Stimulated activated CD4-positive, alpha-beta T cell treated with anti-CD3 and anti-CD28 coated beads, Interleukin-1b, Interleukin-23, amount 100 ng/mL, for 1 hour (primary cell): ENCODE measurements at places on chromosomes 16 and 17.
A peak's percentile ranks its signal among the peaks of the same experiment; 100 is the strongest.

DNA sequence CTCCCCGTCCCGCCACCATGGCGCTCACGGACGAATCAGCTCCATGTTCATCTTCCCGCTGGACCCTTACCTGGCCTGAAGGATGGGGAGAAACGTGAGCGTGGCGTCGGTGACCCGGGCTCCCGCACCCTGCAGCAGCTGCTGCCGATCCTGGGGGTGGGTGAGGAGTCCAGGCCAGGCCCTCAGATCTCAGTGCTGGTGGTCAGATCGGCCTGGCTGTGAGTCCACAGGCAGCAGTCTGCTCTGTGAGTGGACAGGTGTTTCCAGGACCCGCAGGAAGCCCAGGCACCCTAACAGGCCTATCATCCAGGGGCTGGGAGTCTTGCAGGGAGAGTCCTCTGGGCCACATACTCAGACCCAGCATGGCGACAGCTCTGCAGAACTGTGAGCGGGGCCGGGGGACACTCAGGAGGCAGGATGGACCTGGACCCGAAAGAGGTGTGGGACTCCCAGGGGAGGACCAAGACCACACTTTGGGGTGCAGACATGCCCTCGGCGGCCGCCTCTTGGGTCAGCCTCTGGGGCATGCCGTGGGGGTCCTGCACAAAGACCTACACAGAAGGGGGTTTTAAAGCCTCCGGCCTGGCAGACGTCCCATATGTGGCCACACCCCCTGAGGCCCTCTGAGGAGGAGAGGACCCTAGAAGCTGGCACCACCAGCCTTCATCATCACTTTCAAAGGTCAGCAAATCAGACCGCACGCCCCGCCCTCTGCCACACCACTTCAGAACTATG is 27.2 kb upstream of the ZNF469 start:
- DNase-seq, result no peak

GRCh38 chr16:10737068-10737625 is 6.5 kb upstream of the NUBP1 start:
- DNase-seq, result peak; percentile 37

DNA sequence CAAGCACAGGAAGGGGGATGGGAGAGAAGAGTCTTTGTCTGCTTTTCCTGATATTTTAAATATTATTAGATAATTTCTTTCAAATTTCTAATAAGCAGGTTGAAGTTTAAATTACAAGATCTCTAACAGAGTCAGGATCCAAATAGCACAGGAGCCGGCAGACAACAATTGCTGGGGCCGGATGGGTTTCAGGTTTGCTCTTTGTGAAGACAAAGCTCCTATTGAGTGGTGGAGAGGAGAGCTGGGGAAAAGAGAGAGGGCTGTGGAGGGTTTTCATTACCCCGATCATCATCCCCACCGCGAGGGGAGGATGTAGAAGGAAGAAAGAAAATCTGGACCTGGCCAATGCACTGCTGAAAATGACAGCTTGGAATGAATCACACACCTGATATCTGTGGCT is 197.3 kb downstream of the SOX9 start:
- DNase-seq, result no peak

DNA sequence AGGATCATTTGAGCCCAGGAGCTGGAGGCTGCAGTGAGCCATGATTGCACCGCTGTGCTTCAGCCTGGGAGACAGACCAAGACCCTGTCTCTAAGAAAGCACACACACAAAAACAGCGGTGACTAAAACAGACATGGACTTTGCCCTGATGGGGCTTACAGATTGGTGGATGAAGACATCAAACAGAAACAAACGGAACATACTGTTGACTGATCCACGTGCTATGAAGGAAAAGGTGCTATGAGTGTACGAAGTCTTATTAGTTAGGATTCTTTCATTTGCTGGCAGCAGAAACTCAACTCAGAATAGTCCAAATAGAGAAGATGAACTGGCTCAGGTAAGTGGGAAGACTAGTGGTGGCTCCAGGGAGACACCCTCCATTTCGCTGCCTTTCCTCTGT is 309.8 kb upstream of the N4BP1 start:
- DNase-seq, result no peak

DNA sequence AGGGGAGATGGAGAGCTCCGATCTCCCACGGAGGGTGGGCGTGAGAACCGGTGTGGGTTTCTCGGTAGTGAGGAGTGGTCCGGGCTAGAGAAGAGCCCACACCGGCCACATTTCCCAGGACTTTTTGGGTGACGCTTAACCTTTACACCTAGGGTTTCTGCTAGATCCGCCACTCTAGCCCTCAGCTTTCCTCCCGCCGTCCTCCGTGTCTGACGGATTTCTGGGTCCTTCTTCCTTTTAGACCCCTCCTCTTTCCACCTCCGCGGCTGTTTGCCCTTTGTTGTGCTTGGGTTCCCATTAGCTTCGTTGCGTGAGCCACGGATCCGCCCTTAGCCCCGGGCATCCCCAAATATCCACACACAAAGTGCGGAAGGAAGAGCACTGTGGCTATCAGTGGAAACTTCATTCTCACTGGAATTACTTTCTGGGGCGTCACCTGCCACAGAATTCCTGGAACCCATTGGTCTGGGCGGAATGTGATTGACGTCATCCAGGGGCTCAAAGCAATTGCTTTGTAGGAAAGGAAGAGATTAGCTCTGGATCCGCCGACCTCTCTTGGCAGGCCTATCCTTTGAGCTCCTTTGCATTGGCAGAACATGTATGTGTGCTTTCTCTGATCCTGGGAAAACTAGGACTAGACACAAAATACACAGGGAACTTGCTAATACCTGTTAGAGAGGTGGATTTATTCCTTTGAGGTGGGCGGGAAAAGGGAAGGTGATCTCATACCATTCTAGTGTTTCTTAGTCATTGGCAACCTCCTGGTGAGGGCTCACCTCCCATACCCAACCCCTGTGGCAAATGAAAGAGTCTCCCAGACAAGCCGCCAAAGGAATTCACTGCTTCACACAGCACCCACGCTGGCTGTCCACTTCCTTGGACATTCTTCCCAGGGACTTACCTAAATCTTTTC is 654 bp downstream of the TNFAIP1 start:
- DNase-seq, result no peak

- DNase-seq, result no peak
Observed at GRCh38 chr16:2009164-2009711, 383 bp downstream of the ZNF598 start.

- no peak for DNase-seq
Observed at GRCh38 chr17:15307710-15308111, 33.7 kb downstream of the TEKT3 start.

DNA sequence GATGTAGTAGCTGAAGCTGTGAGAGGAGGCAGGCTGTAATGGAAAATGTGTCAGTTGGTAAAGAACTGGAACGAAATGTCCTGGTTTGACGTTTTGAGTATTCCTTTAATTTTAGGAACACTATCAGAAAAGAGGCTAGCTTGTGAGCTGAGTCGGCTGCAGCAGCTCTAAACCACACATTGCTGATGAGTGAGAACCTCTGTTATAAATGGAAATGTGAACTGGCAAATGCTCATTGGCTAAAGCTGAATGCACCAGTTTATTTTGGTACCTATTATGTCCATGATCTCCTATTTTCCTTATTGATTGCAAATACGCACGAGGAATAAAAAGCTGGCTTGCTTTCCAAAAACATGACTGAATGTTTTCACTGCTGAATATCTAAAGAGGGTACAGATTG is 11.0 kb upstream of the WIPI1 start:
- DNase-seq, result no peak

- no peak for DNase-seq
Observed at GRCh38 chr17:82348866-82349265, 10.2 kb upstream of the TEX19 start.

DNA sequence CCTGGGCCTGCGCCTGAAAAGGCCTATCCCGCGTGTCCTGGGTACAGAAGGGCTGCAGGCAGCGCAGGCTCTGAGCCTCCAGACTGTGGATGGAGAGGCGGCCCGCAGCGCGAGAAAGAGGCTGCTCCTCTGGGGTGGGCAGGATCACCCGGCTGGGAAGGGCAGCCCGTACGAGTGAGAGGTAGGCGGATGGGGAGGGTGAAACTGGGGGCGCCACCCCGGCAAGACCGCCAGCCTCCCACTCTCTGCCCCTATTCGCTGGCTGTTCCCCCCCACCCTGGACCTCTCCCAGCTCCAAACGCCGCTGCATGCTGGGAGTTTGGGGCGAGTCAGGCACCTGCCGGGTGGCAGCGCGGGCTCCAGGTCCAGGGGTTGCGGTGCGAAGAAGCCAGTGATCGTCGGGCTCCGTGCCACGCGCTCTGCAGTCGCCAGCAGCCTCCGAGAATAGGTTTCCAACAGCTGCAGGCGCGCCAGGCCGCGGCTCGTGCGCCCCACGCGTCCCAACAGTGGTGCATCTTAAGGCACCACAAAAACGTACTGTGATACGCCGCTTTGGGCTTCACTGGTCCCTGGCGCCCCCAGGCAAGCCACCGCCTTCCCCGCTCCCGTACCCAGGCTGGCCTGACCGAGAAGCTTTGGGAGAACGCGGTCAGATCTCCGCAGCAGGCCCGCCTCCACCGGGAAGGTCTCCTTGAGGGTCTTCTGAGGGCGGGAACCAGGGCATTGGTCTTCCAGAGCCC is 1.1 kb downstream of the NOXO1 start:
- no peak for DNase-seq

DNA sequence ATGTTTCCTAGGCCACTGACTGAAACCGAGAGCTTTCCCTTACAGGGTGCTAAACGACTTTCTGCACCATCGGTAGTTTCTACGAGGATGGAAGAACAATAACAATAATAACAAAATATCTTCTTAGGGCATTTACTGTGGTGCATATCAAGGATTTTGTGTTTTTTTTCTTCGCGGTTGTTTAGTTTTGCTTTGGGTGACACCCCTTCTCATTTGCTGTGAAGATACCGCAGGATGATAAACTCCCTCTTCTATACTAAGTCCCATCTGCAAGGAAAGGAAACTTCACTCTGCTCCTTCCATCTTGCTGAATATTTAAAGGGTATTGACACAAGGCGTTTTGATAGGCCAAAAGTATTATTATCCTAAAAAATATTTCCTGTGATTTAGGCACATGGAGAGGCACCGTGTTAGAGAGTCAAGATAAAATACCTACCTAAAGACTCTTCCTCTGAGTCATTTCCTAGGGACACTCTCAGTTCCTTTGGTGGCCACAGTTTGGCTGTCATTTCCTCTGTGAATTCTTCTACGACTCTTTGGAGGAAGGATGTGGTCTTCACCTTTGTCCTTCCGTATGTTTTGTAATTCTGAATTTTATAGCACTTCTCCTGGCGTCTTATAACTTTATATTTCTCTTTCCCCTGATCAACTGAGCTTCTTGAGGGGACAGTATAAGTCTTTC is 318.8 kb downstream of the CDH13 start:
- DNase-seq, result no peak

- no peak for DNase-seq
Observed at GRCh38 chr17:34465789-34466188, 102.8 kb upstream of the CCL1 start.

DNA sequence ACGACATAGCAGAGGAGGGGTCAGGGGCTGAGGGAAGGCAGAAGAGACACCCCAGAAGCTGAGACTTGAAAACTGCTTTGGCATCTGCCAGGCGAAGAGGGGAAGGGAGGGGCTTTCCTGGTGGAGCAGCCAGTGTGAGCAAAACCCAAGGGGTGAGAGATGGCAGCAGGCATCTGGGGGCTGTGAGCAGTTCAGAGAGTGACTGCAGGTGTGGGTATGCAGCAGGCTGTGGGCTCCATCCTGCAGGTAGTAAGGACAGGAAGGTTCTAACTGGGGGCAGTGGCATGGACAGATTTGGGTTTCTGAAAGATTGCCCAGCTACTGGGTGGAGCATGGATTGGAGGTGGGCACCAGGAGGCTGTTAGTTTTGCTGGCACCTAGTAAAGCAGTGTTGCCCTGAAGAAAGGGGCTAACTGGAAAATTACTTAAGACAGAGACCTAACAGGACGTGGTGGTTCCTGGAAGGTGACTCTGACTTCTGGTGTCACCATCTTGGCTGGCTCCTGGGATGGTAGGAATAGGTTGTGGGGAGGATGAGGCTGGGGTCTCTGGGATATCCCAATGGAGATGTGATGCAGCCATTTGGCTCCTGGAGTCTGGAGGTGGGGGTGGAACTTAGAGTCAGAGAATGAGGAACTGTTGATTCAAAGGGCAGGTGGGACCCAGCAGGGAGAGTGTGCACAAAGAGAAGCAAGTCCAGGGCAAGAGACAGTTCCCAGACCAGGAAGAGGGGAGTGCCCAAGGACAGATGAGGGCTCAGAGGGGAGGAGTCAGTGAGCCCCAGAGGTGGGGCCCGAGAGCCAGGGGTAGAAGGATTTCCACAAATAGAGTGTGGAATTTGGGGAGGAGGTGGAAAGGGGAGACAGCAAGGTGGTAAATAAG is 11.2 kb downstream of the BCL7C start:
- DNase-seq, result no peak

DNA sequence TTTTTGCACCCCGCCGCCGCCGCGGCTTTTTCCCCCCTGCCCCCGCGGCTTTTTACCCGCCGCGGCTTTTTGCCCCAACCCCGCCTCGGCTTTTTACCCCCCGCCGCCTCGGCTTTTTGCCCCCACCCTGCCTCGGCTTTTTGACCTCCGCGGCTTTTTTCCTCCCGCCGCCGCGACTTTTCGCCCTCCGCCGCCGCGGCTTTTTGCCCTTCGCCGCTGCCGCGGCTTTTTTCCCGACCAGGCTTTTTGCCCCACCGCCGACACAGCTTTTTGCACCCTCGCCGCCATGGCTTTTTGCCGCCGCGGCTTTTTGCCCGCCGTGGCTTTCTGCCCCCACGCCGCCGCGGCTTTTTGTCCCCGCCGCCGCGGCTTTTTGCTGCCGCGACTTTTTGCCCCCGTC is 137.0 kb upstream of the TP53TG3D start:
- no peak for DNase-seq

GRCh38 chr17:81165246-81166032 is at the start of gene PVALEF:
Gene PVALEF (plus strand): TSS chr17:81165507. CDS start chr17:81181227, 15,720 bp downstream.
- DNase-seq, result no peak

- DNase-seq, result no peak
Observed at GRCh38 chr17:61400066-61400716, 548 bp downstream of the TBX2 start.

GRCh38 chr16:10812312-10813098 is 6.1 kb downstream of the TVP23A start:
- DNase-seq, result no peak

DNA sequence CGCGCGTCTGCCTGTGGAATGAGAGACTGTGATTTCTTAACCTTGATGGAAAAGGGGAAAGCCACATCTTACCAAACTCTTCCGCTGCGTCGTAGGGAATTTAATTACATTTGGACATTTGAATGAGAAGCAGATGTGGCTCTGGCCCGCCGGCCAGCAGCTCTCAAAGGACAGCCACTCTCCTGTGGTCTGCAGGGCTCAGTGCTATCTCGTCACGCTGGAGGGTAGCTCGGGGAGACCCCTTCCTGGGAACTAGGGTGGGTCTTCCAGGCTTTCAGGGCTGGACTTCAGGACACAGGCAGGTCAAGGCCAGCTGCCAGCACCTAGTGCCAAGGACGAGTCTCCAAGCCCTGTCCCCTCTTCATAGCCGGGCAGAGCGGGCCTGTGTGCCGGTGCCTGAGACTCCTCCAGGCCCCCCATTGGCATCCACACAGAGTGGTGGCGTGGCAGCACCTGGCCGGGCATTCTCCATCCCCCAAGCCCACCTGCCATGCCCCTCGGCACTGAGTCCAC is 15.9 kb upstream of the TBX2 start:
- DNase-seq, result no peak

GRCh38 chr16:78791011-78791410 is 691.6 kb downstream of the WWOX start:
- DNase-seq, result no peak

- DNase-seq, result no peak
Observed at GRCh38 chr17:57422574-57423164, 166.3 kb downstream of the MSI2 start.

- DNase-seq, result no peak
Observed at GRCh38 chr17:56441308-56441707, 152.2 kb upstream of the NOG start.
